ENCODE measurements at places on chromosomes 7 and 10.

- DNase-seq, result no peak
Measured at GRCh38 chr7:114242992-114243507, 171.6 kb upstream of the FOXP2 start.

DNA sequence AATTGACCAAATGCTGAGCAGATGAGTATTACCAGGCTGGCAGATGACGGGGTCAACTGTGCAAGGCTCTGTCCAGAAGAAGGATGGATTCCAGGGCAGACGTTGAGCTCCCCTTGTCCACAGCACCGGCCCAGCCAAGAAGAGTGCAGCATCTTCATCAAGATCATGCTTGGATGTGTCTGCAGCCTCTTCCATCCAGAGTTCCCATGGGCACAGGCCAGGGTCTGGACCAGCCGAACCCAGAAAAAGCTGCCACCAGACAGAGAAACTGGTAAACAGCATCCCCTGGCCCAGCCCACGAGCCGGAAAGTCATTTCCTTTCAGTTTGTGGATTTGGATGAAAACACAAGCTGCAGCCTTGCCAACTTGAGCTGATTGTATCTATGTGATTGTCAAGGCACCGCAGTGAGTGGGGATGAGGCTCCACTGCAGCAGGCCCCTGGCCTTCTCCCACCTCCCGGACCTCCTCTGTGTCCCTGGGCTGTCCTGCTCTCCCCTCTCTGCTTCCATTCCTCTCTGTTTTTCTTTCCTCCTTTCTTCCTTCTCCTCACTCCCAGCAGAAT is 321.8 kb downstream of the TCERG1L start:
- no peak for DNase-seq

- no peak for DNase-seq
Measured at GRCh38 chr7:50037086-50037485, 56.0 kb downstream of the ZPBP start.

GRCh38 chr10:59830601-59831259 is 75.6 kb downstream of the CCDC6 start:
- DNase-seq, result no peak

DNA sequence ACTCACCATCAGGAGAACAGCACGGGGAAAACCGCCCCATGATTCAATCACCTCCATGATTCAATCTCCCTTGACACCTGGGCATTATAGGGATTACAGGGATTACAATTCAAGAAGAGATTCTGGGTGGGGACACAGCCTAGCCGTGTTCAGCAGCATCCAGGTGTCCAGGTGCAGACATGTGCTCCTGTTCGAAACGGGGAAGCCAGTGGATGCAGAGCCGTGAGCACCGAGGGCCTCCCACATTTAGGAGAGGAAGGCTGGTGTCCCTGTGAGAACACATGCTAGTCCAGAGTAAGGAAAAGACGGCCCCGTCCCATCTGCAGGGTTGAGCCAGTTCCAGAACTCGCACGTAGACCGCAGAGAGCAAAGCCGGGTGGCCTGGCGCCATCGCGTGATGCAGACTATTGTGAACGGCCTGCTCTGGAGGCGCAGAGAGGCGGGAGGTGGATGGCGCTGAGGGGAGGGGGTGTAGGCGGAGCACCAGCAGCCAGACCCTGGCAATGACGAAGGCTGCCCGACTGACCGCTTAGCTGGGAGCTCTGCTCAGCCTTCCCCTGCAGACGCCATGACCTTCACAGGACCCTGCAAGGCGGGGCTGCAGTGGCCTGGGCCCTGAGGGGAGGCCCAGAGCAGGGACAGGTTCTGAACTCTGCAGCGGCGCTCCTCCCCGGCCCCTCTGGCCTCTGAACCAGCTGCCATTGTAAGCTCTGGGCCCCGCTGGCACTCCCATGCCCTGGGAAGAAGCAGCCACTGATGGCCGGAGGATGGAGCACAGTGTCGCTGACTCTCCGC is 141.6 kb upstream of the TCERG1L start:
- peak; percentile 87 for DNase-seq

- no peak for DNase-seq
Measured at GRCh38 chr10:86793696-86794095, 37.3 kb downstream of the BMPR1A start.

- DNase-seq, result peak; percentile 80
Measured at GRCh38 chr7:28956608-28957063, 1.5 kb downstream of the TRIL start.

GRCh38 chr7:146698995-146699610 is 582.5 kb downstream of the CNTNAP2 start:
- DNase-seq, result no peak

DNA sequence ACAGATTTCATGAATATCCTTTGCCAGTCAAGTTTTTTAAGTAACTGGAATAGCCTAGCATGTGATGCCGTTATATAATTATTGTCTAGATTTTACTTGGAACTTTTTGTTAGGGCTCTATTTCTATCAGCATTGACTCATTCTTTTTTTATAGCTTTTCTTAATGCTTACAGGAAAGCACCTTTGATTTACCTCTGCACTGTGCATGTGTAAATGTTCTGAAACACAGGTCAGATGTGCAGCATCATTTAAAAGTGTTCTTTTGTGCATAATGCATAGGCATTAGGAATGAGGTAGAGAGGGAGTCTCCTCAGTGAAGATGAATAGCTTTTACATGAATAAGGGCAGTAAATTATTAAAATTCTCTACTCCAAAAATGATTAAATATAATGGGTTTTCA is 669.3 kb upstream of the MBL2 start:
- DNase-seq, result no peak
